ENCODE measurements at places on chromosomes 7 and 10. TPM values are rescaled to one million over a fixed set of nuclear protein-coding genes. Genes with fewer than 3 reads are reported as not detected.

Gene AGFG2
- 19.4 TPM for total RNA-seq

Gene ASIC3
- 4.7 TPM for total RNA-seq

GRCh38 chr10:121240011-121240410 is 358.2 kb downstream of the FGFR2 start:
- DNase-seq: no peak

Gene IL6
- 43.3 TPM for total RNA-seq

Gene PGAM2
- total RNA-seq: 1.4 TPM

DNA sequence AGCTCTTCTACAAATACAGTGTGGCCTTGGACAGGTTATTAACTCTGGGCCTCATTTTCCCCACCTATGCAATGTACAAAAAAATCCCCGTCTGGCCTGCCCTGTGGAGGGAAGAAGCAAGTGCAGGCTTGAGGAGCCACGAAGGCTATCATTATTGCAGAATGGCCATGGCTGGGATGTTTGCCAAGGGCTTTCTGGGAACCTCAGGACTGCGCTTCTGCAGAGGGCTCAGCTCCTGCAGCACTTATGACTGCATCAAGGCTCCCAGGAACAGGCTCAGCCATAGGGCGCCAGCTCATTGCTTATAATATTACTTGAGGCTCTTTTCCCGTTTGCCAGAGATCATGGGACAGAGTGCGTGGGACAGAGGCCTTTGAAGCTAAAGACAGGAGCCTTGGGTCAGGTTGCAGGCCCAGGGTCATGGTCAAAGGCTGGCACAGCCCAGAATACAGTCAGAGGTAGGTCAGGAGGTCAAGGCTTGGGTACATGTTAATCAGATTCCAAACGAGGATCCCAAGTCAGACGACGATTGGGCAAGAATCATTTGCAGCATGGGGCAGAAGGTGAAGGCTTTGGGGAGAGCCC is 20.6 kb upstream of the C10orf105 start:
- no peak for DNase-seq

DNA sequence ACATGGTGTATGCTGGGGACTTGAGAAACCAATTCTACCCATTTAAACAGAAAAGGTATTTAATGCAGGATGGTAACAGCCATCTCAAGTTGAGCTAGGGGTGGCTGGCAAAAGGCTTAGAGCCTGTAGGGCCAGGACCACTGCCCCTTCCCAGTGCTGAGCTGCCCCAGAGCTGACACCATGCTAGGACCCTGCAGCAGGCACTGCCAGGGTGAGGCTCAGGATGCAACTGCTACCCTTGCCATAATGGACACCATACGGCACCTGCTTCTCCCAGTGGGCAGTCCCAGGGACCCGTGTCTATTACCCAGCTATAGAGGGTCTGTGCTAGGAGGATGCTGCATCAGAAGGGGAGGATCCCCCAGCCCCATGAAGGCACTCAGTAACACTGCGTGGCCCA is 160.7 kb upstream of the ADCY1 start:
- no peak for DNase-seq

DNA sequence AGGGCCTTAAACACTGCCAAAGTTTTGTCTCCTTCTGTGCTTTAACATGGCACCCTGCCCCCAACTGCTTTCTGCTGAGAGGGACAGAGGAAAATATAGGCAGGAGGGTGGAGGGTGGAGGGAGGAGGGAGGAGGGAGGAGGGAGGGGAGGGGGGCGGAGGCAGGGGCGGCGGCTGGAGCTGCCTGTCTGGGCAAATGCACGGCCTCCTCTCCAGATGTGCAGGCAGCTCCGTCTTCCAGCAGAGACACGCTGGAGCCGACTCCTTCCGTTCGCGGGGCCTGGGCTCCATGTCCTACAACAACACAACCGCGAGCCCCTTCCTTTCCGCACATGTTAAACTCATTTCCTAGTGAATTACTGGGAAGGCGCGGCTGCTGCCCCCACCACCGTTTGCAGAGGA is 14.2 kb downstream of the EBF3 start:
- DNase-seq: peak; percentile 69

DNA sequence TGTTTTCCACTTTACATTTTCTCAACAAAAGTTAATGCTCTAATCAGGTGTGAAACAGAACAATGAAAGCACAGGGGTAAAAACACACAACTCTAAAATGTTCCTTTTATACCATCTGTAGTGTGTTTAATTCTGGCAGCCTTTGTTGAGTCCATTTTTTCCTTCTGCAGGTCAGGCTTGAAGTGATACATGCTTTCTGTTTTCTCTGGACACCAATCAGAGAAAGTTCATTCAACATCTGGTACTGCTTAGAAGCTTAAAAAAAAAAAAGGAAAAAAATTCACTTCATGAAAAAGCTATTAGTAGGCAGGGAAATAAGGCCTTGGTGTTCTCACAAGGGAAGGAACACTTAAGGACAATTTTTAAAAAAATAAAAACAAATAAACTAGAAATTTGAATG is 231.3 kb upstream of the RHOBTB1 start:
- no peak for DNase-seq

DNA sequence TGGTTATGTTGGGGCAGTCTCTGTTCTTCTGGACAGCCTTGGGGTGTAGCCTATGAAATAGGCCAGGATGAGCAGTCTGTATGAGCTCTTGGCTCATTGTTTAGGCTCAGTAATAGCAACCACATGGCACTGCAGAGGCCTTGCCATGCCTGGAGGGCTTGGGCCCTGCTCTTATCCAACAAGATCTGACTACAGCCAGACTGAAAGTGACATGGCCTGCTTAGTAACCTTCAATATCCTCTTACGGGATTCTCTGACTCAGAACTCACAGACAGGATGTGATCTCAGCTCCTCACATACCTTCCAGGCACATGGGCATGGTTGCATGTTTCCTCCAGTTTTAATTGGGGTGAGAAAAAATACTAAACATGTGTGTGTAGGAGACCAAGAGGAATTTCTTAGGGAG is 289.3 kb downstream of the PTEN start:
- DNase-seq: no peak

GRCh38 chr10:32922170-32922569 is 35.9 kb downstream of the ITGB1 start:
- DNase-seq: no peak

- no peak for DNase-seq
Observed at GRCh38 chr10:60810437-60811182, 32.3 kb downstream of the CDK1 start.

Gene SEMA3D
- total RNA-seq: 5.5 TPM

- no peak for DNase-seq
Observed at GRCh38 chr7:36318116-36318515, 71.5 kb upstream of the ANLN start.

GRCh38 chr10:129932751-129933433 is 31.2 kb downstream of the EBF3 start:
- peak; percentile 35 for DNase-seq

DNA sequence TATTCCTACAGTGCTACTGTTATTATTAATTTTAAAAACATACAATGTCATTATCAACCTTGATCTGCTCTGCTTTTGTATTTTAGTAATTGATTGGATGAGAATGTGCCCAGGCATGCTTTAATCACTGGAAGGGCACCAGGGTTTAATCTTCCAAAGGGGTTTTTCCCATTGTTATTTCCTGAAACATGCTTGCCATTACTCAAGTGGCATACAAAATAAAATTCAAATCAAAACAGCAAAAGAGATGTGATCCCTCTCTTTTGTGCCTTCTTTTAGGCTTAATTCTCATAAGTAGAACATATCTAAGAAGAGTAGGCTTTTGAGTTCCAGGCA is 963.3 kb downstream of the LRMDA start:
- no peak for DNase-seq

- no peak for DNase-seq
Observed at GRCh38 chr7:151309311-151309710, 32.3 kb upstream of the NUB1 start.

Gene NPFFR1
- total RNA-seq: not detected

DNA sequence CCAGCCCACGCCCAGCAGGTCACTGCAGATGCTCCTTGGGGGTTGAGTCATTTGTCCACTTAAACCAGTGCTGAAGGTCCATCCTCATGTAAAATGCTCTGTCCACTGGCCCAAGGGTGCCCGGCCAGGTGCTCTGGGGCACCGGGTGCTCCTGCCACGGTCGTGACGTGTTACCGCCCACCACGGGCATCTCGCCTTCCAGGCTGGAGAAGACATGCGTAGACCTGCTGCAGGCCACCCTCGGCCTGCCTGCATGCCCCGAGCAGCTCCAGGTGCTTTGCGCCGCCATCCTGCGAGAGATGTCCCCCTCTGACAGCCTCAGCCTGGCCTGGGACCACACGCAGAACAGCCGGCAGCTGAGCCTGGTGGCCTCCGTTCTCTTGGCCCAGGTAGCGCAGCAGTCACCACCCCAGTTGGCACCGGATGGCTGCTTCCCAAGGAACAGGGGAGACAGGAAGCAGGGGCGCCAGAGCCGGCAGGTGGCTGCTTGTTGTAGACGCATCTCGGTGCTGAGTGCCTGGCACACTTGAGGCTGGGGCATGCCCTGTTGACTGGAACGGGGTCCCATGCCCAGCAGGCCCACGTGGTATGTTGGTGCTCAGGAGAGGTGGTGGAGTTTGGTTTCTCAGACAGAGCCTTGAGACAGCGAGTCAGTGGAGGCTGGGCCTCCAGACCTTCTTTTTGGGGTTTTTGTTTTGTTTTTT is 6.1 kb downstream of the AP5Z1 start:
- no peak for DNase-seq

DNA sequence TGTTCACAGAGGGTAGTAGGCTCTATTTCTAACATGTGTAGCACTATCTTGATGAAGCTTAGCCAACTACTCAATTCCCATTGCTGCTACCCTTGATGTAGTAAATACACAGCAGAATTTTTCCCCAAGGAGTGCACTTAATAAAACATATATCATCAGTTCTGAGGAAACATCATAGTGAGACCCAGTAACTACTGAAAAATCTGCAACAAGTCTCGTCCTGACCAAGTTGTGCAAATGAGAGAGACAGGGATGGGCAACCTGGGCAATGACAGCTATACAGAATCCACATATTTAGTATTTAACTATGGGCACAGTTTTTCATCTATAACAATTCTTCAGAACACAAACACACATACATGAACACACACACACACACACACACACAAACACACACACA is 1073.8 kb upstream of the SORCS1 start:
- no peak for DNase-seq

Gene UCMA
- total RNA-seq: not detected

- DNase-seq: no peak
Observed at GRCh38 chr7:122343601-122344302, 39.2 kb upstream of the FEZF1 start.

DNA sequence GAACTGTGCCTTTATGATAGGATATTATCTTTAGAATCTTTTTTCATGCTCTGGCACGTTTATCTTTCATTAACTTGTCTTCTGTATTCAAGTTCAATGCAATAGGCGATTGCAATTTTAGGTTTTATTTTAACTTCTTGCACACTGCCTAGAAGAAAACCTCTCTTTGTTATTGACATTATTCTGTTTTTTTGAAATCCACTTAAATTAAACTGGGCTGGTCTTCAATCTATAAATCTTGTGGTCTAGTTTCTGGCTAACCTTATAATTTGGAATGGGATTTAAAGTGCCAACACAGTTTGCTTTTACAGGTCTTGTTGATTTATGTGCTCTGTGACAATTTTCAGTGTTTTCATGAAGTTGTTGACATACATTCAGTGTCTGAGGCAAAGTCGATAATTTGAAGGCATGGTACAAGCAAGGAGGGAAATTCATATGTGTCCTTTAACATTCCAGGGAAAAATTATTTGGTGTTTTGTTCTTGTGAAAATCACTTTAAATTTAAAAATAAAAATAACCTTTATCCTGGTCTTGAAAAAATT is 240.9 kb downstream of the KIAA1217 start:
- DNase-seq: no peak

DNA sequence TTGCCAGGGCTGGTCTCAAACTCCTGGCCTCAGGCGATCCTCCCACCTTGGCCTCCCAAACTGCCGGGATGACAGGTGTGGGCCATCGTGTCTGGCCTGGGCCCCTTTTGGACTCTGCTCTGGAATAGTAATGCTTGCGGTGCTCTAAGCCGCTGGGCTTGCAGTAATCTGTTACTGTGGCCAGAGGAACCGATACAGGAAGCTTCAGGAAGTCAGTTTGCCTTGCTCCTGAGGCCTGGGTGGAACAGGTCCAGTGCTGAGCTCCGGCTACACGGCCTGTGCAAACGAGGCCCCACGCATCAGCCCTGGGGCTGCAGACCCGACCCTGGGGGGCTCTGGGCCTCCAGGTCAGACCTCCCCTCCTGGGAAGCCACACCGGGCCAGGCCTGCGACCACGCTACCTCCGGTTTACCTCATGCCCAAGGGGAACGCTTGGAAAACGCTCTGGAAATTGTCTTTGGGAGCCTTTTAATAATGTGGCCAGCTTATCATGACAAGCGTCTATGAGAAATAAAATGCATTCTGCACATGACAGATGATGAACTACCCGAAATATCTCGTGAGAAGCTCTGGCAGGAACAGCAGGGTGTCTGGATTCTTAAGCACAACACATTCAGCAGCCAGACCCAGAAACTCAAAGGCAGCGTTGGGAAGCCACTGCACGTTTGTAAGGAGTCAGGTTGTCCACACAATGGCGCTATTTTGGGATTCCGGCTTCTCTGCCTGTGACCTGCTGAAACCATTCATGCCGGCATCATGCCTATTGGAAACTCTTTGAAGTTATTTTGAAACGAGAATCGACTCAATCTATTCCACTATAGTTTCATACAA is 10.1 kb upstream of the ADAP1 start:
- DNase-seq: peak; percentile 91

Gene NEBL
- total RNA-seq: 1.1 TPM

DNA sequence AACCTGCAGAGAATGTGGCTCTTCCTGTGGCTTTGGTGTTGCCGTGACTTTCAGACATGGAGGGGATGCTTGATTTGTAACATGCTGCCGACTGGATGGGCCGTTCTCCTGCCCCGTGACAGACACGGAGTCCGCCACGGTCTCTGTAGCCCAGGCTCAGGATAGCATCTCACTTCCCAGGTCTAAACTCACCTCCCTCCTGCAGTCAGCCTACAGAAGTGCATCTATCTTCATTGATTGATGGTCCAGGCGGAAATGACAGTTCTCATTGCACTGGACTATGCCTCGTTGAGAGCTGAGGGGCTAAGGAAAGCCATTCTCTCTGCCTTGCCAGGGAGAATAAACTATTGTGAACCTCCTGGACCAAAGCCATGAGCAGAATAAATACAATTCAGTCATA is 77.5 kb downstream of the CHN2 start:
- no peak for DNase-seq

Gene APBB1IP
- total RNA-seq: 3.3 TPM

Gene CPXM2
- 48.5 TPM for total RNA-seq

Gene IGF2BP3
- total RNA-seq: 1.1 TPM

Gene FIGNL1
- 6.9 TPM for total RNA-seq

DNA sequence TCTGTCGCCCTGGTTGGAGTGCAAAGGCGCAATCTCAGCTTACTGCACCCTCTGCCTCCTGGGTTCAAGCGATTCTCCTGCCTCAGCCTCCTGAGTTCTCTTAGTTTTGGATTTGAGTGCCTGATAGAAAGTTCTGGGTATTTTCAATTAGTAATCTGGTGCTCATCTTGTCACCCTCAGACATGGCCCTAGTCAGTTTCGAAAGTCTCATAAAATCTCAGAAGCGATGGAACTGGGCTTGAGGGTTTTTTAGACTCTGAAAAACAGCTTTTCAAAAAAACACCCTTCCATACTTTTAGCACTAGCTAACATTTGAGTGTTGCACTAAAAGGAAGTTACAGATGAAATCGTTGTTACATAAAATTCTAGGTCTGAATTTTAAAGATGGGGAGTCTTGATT is 9.4 kb upstream of the PIP4K2A start:
- DNase-seq: no peak

- DNase-seq: no peak
Observed at GRCh38 chr10:57579926-57580325, 687.8 kb downstream of the IPMK start.

All from sigmoid colon (tissue), 7 donors.